ENCODE measurements at places on chromosomes 4 and X.
A peak's percentile ranks its signal among the peaks of the same experiment; 100 is the strongest.

GRCh38 chr4:56999751-57000150, 21.1 kb downstream of the POLR2B start:
- no peak for DNase-seq

DNA sequence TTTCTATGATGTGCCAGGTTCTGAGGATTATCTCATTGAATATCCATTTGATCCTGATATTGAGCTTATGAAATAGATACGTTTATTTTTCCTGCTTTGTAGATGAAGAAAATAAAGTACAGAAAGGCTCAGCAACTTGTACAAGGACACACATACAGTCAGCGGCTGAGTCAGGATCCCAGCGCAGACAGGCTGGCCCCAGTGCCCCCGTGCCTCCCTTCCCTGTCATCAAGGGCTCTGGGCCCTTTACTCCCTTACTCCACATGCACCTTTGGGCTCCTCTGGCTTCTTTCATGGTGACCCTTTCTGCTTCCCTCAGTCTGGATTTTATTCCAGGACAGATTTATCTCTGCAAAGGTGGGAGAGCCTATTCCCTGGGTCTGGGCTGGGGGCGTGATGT, 12.8 kb downstream of the RASL11B start:
- no peak for DNase-seq

GRCh38 chrX:133497356-133497755, 82.1 kb upstream of the GPC4 start:
- no peak for DNase-seq

GRCh38 chr4:145626623-145626982, 7.4 kb downstream of the MMAA start:
- no peak for DNase-seq

- no peak for DNase-seq
Observed at GRCh38 chrX:41445171-41445570, 2.0 kb upstream of the NYX start.

GRCh38 chrX:74492720-74493201, 71.5 kb downstream of the SLC16A2 start:
- peak; percentile 39 for DNase-seq

- no peak for DNase-seq
Observed at GRCh38 chrX:65045001-65045400, 68.8 kb upstream of the ZC4H2 start.

GRCh38 chrX:46569621-46570020, 3.9 kb upstream of the CHST7 start:
- DNase-seq, result no peak

GRCh38 chrX:20654596-20655106, 387.9 kb upstream of the RPS6KA3 start:
- no peak for DNase-seq

- no peak for DNase-seq
Observed at GRCh38 chr4:38189445-38189844, 229.2 kb downstream of the PTTG2 start.

DNA sequence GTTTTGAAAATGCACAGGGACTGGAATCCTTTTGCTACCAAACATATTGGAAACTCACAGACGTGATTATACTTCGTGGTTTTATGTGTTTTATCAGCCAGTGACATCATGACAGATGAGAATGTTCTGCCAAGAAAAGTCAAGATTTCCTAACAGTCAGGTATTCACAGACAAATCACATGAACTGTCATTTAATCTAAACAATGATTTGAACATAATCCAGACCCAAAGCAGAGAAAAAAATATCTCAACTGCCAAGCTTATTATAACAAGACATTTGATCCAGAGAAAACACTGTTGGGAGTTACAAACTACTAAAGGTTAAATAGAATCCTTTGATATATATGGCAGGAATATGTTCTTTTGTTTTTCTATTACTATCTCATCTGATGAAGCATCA, 635.9 kb upstream of the FRG1 start:
- DNase-seq, result no peak

GRCh38 chr4:29304595-29304994, 1415.6 kb upstream of the PCDH7 start:
- DNase-seq, result no peak

DNA sequence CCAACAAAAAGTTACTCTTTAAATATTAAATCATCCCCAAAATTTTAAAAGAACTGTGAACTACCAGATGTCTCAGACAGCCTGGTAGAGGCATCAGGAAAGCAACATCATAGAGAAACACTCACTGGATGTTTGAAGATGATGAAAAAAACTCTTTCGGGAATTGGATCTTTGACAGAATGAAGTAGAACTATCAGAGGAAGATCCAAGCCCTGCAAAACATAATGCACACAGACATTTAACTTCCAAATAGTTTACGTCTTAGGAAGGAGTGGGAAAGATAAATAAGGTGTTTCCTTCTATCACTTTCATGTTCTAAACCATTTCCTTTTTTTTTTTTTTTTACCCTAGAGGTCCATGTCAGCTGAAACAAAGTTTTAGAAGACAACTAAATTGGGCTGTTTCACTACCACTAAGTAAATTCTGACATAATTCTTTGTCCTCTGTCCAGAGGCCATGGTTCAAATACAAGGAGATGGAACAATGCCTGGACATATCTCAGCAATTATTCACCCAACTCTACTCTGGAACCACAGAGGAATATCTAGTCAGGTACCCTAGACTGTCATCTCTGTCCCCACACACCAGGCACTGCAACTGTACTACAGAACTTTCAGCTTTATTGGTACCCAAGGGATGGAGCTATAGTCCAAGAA, 217.7 kb upstream of the INTU start:
- DNase-seq, result no peak

DNA sequence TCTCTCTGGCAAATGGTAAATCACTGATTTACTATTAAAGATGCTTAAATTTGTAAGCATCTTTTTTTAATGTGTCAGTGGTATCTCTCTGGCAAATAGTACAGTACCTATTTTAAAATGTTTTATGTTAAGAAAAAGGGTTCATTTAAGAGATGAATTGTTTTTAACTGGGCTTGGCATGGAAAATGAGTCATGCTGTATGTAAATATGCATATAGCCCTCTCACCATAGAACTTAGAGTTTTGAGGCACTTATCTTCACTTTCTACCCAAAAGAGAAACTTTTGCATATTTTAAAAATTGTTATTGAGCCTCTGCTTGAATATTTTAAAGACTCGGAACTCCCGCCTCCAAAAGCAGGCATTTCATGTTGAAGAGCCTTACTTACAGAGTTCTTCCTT, 37.9 kb downstream of the KLHL34 start:
- DNase-seq, result no peak

- DNase-seq, result peak; percentile 36
Observed at GRCh38 chr4:52869196-52869595, 7.1 kb downstream of the RASL11B start.

- no peak for DNase-seq
Observed at GRCh38 chr4:8272472-8273428, 3.2 kb downstream of the HTRA3 start.

- no peak for DNase-seq
Observed at GRCh38 chr4:28883211-28883610, 1837.0 kb upstream of the PCDH7 start.

DNA sequence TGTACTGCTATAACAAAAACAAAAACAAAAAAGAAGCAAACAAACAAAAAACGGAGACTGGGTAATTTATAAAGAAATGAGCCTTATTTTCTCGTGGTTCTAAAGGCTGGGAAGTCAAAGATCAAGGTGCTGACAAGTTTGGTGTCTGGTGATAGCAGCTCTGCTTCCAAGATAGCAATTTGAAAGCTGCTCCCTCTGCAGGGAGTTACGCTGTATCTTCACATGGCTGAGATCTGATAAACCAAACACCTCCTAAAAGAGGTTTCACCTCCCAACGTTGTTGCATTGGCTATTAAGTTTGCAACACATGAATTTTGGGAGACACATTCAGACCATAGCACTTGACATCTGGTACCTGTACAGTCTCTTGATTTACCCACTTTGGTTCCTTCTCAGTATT, 854.2 kb downstream of the CENPC start:
- DNase-seq, result no peak

GRCh38 chr4:71907782-71908181, 123.9 kb upstream of the GC start:
- no peak for DNase-seq

- DNase-seq, result no peak
Observed at GRCh38 chr4:34953145-34953799, 1291.0 kb downstream of the ARAP2 start.

- peak; percentile 3 for DNase-seq
Observed at GRCh38 chr4:71713611-71714203, 70.2 kb downstream of the GC start.

DNA sequence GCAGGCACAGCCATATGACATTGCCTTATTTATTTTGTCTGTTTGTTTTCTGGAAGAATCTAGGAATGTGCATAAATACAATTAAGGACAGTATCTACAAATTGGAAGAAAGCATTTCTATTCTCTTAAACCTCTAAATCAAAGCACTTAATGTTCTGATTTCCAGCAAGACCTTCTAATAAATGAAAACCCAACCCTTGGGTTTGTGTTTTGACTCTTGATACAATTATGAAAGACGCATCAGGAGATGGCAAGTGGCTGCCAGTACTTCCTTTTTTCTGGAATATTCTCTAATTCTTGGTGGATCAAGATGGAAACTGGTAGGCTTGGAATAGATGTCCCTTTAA, 437 bp upstream of the CPE start:
- DNase-seq, result no peak

DNA sequence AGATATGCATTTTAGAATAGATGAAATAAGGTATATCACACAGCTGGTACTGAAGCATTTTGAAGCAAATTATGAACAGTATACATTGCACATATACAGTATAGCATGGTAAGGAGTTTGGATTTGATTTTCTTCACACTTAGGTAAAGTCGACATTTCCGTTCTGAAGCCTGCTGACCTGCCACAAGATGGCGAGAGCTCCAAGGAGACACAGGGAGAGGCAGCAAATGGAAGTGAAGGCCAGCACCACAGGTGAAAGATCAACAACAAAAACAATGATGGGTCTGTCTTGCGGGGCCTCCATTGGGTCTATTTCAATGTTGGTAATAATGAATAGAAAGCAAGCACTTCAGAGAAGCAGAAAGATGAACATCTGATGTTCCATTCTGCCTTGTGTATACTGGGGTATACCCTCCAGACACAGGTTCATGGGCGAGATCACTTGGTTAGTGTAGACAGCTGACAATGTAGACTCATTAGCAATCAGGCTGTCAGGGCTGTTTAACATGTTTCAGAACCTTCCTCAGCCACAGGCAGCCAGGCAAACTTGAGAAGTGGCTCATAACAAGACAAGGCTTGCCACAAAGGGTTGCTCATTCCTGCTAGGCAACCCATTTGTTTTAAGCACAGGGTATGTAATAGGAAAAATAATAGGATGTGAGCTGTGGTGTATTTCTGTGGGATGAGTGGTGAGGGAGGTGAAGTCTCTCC, 21.4 kb upstream of the NOX1 start:
- DNase-seq, result peak; percentile 25

DNA sequence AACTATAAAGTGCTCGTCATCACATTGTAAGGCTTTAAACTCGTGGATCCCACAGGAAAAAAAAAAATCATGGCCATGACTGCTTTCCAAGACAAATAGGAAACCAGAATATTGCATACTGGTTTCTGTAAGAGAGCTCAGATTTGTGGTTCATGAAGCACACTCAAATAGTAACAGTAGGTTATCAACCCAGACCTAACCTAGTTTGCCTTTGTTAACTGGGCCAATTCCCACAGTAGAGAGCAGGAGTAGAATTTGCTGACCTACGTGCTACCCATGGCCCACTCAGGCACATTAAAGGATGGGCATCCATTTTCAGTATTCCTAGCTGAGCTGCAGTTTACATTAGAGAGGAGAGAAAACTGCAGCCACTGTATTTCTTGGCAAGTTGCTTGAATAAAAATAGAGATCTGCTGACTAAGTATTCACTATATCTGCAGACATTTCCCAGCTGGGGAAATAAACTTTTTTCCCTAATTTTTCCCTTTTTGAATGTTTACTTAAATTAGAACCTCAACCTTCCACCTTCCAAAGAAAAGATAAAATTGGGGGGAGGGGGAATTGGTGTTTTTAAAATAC, 218.5 kb downstream of the SPANXN3 start:
- no peak for DNase-seq

GRCh38 chr4:125985856-125986255, 671.1 kb downstream of the FAT4 start:
- DNase-seq, result no peak

- DNase-seq, result no peak
Observed at GRCh38 chr4:18056030-18056429, 34.5 kb upstream of the LCORL start.

GRCh38 chrX:96971812-96972211, 88.1 kb downstream of the RPA4 start:
- no peak for DNase-seq

DNA sequence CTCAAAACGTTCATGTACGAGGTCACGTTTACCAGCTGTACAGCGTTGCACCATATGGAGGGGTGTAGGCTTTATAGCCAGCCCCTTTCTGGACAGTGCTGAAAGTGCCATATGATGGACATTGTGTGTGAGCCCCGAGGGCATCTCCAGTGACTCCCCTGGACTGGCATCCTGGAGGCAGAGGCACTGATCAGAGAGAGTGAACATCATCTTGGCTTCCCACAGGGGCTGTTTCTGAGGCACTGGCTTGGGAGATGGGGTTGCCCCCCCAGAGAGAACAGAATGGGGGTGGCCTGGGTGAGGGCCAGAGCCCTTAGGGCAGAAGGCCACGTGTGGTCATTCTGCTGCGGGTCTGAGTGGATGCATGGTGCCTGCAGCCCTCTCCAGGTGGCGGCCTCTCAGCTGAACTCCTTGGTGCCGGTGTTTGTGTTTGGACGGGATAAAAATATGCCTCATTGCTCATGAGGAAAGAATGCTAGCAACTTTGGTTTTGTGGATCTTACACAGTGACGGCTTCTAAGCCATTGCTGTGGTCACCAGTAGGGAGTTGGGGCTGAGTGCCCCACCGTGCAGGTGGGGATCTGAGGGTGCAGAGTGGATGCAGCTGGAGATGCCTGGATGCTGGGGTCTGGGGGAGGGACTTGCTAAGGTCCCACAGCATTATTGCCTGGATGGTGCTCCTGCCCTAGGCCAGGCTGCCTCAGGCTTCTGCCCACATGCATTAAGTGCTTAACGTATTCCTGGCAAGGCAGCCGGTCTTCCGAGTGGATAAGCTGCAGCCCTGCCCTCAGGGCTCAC, 3.4 kb downstream of the WFS1 start:
- no peak for DNase-seq

DNA sequence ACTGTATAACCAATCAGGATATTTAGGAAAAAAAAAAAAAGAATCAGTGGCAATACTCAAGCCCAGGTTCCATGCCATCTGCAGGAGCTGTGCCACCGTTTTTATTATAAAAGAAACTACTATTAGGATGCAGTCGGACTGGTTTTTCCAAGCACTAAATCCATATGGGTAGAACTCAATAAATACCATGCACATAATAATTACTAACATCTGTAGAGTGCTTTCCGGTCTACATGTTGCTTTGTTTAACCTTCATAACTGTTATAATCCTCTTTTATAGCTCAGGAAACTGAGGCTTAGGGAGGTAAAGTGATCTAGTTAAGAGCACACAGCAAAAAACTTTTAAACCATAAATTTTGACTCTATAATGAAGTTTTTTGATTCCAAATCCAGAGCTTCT, 24.0 kb downstream of the ARSJ start:
- DNase-seq, result no peak

Measured in DMS79 (cell line).